ENCODE measurements at places on chromosomes 2 and 18.

GRCh38 chr2:128490881-128491691 is 172.4 kb upstream of the HS6ST1 start:
- DNase-seq = no peak

DNA sequence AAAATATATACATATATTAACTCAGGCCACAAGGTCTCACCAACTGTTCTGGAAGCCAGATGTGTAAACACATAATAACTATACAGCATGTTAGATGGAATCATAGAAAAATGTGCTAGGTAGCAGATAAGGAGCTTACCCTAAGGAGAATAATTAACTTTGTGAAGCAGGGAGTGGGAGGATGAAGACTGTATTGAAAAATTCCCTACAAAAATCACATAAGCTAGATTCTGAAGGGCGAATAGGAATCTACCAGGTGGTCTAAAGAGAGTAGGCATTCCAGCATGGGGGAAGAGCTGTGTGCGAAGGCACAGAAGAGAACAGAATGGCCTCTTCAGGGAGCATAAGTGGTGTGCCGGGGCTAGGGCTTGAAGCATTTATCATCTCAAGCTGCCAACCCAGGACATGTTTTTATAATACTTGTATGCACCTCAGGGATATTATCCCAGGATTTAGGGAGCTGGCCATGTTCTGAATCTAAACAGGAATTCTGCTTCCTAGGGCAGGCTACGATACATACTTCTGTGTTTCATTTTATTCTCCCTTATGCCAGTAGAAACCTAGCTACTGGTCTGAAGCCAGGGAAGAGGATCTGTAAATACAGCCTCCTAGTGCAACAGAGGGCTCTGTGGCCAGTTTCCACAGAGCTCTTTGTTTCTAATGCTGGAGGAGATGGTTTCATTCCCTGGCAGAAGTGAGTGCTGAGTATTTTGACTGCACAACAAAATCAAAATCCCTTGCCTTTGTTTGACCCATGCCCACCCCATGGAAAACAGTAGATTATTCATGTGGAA is 56.7 kb downstream of the NEMP2 start:
- peak; percentile 80 for DNase-seq

DNA sequence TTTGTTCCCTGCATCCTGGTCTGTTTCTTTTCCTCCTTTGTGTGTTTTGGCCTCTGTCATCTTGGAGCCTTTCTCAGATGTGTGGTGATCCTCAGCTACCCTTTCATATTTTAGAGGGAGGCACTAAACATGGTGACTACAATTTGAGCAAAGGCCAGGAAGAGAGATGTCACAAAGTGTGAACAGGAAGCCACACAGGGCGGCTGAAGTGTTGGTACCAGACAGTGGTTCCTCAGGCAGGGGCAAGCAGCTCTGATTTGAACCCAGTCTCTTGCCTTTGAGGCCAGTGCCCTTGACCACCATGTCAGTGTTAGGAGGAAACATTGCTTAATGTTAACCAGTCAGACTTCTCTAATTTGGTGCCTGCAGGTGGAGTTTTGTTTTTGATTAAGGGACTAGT is 9.2 kb downstream of the LRRFIP1 start:
- no peak for DNase-seq

DNA sequence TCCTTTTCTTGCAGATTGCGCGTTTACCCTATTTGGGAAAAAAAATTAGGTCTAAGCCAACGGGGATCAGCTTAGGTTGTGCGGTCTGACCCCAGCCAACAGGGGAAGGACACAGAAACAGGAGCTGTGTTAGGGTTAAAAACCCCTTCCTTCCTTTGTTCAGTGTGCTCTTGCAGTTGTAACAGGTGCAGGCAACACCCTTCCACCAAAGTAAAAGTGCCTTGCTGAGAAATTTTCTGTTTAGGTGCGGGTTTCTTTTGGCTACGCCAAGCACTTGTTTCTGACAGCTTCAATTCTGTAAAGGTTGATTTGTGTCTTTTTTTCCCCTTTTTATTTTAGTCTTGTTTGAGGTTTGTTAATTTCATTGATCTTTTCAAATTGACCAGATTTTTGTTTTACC is 92.5 kb downstream of the PTPN4 start:
- DNase-seq = no peak

GRCh38 chr2:217643789-217644301 is 358.9 kb downstream of the TNS1 start:
- DNase-seq = no peak

DNA sequence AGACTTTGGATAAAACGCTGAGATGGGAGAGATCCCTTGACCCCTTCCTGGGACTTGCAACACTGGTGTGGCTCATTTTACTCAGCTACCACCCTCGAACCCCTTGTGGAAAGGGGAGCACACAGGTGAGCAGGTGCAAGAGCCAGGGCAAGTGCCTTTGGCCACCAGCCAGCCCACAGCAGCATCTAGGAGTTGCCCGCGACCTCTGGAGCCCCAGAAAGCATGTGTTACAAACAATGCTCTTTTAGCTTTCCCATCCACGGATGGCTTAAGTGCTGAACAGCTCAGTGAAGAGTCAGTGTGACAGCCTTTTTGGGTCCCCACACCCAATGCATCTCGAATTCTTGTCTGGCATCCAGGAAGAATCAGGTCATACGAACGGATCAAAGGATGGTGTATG is 197.8 kb downstream of the MEMO1 start:
- DNase-seq = no peak

DNA sequence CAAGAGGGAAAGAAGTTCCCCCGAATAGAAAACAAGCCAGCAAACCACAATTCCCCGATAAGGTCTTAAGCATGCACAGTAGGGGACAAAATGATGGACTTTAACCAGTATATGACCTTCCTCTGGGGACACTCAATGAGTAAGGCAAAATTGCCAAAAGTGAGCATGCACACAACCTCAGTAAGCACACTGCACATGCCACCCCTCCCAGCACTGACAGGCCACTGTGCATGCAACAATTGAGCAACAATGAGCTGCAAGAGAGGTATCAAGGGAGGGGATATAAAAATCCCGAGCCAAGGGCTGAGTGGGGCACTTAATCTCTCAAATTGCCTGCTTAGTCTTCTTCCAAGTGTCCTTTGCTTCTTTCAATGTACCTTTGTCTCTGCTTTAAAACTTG is 935.8 kb upstream of the SLC39A10 start:
- DNase-seq = no peak

GRCh38 chr2:3493615-3494007 is 25.7 kb downstream of the ADI1 start:
- DNase-seq = no peak

GRCh38 chr2:207887500-207887899 is 117.8 kb upstream of the FZD5 start:
- DNase-seq = no peak

DNA sequence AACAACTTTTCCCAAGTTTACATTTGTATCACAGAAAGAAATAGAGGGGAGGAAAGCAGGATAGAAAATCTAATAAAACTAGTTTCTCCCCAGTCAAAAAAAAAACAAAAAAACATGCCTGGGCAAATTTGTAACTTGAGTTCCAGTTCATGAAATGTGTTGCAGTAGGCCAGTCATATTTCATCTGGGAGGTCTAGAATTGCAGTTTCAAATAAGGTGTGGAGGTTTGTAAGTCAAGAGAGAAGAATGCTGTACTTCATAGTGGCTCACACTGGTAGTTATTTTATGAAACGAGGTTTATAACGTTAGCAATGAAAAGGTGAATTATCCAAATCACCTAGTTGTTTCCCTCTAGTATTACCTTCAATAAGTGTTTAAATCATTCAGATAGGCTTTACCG is 1313.9 kb upstream of the SLC39A10 start:
- no peak for DNase-seq

GRCh38 chr2:35973132-35973736 is 382.3 kb upstream of the CRIM1 start:
- no peak for DNase-seq
